ENCODE measurements at places on chromosomes 11 and 22.

DNA sequence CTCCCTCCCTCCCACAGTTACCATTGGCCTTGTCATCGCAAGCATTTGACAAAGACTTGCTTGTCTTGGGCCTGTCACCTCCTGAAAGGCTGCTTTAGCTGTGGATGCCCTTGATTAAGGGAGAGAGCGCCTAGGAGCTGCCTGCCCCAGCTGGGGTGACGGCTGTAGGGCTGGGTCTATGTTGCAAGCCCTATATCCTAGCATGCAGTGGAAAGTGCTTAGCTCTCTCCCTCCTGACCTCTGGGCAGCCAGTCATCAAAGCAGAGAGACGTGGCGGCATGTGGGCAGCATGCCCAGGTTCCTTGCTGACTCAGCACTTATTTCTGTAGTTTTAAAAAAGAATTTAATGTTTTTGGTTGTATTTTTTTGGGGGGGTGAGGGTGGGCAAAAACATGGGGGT is 75.9 kb downstream of the BARX2 start:
- no peak for DNase-seq

GRCh38 chr11:26851291-26851690 is 129.4 kb upstream of the SLC5A12 start:
- no peak for DNase-seq

- no peak for DNase-seq
These were observed 332.8 kb upstream of the PLET1 start for GRCh38 chr11:112593440-112593839.

GRCh38 chr22:17994424-17995108 is 29.8 kb downstream of the MICAL3 start:
- DNase-seq = no peak

GRCh38 chr22:44193535-44193891 is 12.8 kb downstream of the PARVG start:
- no peak for DNase-seq

- DNase-seq = no peak
These were observed 1900.7 kb upstream of the RAG2 start for GRCh38 chr11:38498721-38499120.

- no peak for DNase-seq
These were observed 49.1 kb upstream of the A4GALT start for GRCh38 chr22:42769574-42770447.

DNA sequence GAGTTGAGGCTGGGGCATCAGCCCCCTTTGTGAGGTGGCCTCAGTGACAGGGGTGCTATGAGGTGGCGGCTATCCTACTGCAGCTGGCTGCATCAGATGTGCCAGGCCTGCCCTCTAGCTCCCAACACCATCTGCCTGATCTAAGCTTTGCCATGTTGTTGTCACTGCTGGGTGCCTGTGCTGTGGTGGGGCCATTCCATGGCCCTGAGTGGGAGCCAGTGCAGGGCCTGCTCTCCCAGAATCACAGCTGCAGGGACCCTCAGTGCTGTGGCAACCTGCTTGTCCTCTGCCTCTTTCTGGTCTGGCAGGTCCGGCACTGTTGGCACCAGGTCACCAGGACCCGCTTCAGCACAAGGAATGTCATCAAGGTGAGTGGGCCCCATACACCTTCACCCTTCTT is 1.8 kb upstream of the SNU13 start:
- no peak for DNase-seq

DNA sequence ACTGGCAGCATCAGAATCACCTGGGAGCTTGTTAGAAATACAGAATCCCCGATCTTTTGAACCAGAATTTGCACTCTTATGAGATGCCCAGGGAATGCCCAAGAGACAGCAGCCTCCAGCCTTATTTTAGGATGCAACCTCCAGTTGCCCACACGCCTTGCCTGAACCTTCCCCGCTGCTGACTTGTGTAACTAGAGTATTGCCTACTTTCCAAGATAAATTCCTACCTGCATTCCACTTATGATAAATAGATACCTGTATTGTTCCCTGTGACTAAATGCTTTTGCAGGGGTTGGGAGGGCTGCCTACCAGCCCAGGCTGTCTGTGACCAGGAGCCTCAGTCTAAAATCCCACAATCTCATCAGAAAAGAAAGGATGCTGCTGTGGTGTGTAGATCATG is 44.3 kb upstream of the HMGXB4 start:
- DNase-seq = no peak

GRCh38 chr11:5384335-5384734 is 723 bp downstream of the OR51M1 start:
- no peak for DNase-seq

DNA sequence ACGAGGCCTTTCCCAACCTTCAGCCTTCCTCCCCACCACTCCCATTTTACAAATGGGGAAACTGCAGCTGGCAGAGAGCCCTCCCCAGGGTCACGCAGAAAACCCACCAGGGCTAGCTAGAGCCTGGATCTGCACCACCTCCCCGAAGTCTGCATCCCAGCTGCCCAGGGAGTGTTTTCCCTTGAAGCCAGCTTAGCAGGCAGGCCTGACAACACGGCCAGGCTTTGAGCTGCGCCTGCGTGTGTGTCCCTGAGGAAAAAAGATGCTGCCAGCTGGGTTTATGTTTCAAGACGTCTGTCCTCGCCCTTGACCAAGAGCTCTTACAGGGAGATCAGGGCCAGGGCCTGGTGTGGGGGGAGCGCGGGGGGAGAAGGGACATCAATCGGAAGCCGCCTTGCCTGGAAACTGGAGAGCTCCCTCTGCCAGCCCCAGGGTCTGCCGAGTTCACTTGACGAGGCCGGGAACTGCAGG is 20.3 kb downstream of the WNT11 start:
- DNase-seq = no peak

All from thymus (tissue), 14 donors.